Hepatic stellate cell (primary cell): ENCODE measurements at places on chromosomes 13 and 19.

GRCh38 chr19:10687518-10688288, 13.5 kb upstream of the QTRT1 start:
- DNase-seq: no peak

GRCh38 chr13:48954081-48954480, 21.6 kb upstream of the FNDC3A start:
- DNase-seq: no peak

DNA sequence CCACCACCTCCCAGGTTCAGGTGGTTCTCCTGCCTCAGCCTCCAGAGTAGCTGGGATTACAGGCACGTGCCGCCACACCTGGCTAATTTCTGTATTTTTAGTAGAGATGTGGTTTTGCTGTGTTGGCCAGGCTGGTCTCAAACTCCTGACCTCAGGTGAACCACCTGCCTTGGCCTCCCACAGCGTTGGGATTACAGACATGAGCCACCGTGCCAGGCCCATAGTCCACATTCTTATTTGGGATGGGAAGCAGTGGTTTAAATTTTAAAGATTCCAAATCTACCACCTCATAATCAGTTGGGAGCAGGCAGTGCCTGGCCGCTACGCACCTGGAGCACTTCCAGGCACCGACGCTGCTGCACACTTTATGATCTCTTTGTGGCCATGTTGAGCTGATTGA, 160.6 kb upstream of the SOX1 start:
- DNase-seq: no peak

GRCh38 chr13:21528616-21529015, 69.5 kb upstream of the ZDHHC20 start:
- peak; percentile 52 for DNase-seq

GRCh38 chr13:95155093-95155492, 146.2 kb downstream of the ABCC4 start:
- no peak for DNase-seq

GRCh38 chr13:74110053-74110452, 24.2 kb downstream of the KLF12 start:
- no peak for DNase-seq

DNA sequence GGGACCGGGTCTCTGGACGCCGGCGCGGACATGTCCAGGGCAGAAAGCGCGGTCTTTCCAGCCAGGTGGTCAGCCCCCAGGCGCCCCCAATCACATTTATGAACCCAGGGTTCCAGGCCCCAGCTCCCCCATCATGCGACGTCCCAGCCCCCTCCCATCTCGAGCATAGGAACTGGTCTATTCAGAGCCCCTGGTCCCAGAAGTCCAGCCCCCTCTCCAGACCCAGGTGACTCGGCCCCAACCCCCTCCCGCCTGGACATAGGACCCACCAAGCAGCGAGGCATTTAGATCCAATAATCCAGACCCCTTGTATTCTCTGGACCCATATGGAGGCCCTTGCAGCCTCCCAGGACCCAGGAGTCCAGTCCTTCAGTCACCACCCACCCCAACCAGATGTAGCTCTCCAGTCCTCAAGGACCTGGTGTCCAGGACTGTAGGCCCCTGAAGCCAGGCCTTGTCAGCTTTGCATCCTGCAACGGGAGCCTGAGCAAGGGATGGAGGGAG, 501 bp downstream of the APLP1 start:
- DNase-seq: no peak

- no peak for DNase-seq
Measured at GRCh38 chr13:77696006-77696878, 1.2 kb upstream of the SLAIN1 start.

DNA sequence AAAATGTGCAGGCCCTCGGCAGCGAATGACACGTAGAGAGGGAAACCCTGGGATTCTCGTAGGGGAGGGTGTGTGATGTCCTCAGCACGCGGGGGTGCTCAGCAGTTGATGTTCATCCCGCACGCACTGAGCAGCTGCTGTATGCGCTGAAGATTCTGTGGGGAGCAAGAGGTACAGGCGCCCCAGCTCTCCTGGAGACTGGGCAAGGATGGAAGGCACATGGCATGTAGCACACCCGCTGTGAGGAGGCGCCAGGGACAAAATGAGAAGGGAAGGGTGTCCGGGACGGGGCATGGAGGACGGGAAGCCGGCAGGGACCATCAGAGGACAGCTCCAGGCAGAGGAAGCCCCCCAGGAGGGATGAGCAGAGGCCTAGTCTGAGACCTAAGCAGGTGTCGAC, 15.4 kb downstream of the ATP11A start:
- no peak for DNase-seq

DNA sequence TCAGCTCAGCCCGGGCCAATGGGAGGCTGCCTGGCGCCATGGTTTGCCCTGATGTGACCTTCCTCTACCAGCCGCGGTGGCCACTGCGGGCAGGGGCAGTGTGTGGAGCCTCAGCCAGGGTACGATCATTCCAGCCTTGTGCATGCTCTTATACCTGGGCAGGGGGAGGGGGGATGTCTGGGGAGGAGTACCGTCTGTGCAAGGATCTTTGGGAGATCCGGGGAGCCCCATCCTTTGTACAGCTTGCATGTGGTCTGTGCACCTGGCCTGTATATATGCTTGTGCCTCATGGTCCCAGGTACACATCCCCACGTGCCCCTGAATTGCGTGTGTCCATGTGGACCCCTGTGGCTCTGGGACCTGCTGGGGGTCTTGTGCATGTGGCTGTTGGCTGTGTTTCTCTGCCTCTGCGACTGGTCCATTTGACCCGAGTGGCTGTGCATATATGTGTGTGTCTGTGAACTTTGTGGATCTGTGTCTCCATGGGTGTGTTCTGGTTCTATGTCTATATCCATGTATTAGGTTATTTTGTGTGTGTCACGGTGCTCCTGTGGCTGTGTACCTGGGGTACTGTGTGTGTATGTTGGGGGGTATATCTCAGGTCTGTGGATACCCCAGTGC, 12.8 kb upstream of the NANOS3 start:
- DNase-seq: no peak

DNA sequence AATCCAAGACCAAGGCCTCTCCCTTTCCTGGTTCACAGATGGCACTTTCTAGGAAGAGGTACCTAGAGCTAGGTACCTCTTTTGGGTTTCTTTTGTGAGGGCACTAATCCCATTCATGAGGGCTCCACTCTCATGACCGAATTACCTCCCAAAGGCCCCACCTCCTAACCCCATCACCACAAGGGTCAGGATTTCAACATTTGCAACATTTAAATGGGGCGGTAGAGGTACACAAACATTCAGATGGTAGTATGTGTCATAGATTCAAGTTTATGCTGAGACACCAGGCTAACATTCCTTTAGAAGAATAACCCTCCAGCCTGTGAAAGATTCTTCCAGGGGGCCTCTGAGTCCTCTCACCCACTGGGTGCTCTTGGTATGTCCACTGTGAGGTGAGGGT, 116.3 kb downstream of the FOXO1 start:
- DNase-seq: no peak

DNA sequence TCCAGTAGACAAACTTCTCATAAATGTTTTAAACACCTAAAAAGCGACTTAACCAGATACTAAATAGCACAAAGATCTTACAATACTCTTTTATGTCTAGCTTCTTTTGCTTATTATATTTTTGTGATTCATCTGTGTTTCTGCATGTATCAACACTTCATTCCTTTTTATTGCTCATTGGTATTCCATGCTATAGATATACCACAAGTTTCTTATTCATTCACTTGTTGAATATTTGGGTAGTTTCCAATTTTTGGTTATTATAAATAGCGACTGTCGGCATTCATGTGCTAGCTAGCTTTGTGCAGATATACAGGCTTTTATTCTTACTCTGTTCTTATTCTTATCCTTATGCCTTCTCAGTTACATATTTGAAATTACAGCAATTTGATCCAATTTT, 50.0 kb upstream of the RGCC start:
- no peak for DNase-seq

DNA sequence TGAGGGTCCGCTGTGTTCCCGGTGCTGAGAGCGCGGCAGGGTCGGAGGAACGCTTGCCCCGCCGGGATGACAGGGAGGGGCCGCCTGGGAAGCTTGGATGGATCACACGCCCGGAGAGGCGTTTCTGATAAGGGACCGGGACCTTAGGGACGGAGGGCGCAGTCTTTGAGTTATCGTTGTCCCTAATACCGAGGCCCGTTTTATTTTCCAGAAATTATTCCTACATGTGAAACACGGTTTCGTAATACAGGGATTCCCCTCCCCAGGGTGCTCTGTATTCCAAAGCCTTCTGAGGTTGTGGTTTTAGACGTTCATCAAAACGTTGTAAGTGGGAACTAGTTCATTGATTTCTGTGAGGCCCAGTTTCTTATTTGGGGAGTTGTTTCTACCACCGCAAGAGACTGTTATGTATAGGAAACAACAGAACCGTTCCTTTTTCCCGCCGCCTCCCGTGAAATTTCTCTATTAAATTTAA, 752 bp downstream of the PDCD5 start:
- DNase-seq: peak; percentile 21

DNA sequence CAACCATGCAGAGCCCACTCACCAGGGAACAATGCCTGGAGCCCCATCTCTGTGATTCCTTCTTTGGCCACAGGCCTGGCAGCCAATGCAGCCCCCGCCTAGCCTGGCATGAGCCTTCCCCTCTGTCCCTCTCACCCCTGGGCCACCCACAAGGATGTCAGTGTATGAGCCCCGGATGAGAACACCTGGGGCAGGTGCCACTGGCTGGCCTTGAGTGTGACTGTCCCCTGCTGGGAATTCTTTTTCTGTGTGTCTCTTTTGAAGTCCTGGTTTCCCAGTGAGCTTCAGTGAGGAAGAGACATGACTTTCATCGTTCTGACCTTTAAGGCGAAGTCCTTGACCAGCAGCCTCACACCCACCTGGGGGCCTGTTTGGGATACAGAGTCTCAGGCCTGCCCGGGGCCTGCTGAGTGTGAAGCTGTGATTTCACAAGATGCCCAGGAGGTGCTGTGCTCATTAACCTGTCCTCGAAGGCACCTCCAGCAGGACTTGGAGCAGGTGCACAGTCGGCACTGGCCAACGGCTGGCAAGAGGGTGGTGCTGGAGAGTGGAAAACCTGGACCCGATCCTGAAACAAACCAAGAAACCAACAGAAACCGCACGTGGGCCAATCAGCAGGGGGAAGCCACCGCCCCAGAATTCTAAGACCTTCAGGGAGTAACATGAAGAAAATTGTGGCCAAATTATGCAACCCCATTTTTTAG, 27.4 kb upstream of the SPACA7 start:
- no peak for DNase-seq

DNA sequence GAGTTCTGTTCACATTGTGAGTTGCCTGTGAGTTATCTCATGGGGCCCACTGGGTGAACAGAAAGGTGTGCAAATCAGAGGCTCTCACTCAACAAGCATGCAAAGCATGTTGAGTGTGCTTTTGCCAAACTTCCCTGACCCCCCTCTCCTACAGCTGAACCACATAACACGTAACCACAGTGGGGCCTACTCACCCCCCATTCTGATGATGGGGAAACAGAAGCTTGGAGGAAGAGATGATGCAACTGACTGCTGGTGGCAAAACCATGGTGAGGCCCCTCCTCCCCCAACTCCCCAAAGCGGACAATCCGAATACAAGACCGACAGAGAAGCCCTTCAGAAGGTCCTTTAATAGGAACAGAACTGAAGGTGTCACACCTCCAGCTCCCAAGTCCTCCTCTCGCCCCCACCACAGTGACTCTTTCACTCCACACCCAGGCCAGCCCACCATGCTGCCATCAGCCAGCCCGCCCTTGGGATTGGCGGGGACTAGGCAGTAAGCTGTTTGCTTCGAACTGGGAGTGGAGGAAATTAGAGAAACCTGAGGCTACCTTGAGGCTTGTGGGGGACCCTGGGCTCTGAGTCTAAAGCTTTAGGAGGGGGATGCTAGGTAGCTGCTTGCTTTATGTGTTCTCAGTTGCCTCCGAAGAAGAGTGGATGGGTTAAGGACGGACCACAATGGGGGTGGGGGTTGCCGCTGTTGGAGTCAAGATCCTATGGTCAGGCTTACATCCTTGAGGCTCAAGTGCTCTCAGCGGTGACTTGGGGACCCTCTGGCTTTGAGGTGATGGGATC, 3.8 kb downstream of the ZNF784 start:
- DNase-seq: no peak

GRCh38 chr19:8641908-8642547, 11.6 kb downstream of the NFILZ start:
- peak; percentile 68 for DNase-seq

GRCh38 chr19:17539238-17540117, 16.0 kb upstream of the COLGALT1 start:
- DNase-seq: peak; percentile 96

DNA sequence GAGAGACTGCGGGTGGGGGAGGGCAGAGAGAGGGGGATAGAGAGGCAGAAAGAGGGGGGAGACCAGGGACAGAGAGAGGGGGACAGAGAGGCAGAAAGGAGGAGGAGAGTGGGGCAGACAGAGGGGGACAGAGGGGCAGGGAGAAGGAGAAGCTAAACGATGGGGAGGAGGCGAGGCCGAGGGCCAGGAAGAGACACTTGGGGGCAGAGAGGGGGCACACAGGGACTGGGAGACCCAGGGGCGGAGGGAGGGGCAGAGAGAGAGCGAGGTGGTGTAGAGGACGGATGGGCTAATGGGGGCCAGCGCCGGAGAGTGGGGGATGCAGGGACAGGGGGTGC, 666 bp downstream of the MEIS3 start:
- DNase-seq: no peak

GRCh38 chr13:76499891-76500290, 386.3 kb downstream of the KCTD12 start:
- DNase-seq: no peak

DNA sequence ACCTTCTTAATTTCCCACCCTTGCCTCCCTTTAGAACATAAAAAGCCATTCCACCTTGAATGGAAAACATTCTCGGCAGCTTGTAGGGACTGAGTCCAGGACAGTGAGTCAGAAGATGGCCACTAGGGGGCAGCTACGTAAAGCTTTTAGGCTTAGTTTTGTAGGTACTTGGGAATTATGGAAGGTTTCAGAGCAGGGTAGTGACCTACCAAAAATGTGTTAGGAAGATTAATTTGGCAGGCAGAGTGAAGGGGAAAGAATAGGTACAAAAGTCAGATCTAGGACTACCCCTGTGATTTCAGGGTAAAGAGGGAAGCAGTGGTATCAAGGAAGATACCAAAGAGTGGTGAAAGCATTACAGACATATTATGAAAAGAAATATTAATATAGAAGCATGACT, 198.4 kb downstream of the NDFIP2 start:
- peak; percentile 6 for DNase-seq

- no peak for DNase-seq
Measured at GRCh38 chr13:23805821-23806220, 83.4 kb downstream of the MIPEP start.

DNA sequence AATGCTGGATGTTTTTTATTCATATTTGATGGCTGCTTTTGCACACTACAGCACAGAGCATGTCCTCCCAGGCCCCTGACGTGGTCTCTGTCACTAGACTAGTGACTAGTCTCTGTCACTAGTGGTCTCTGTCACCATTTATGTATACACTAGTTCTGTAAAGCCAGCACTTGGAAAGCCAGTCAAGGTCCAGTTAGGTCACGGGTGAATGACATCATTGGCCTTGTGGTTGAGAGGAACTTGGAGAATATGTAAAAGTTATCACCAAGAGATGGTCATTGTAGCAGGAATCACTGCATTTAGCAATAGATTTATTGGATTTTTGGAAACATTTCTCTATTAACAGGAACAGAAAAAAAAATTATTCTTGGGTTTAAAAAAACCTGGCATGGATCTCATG, 72.9 kb downstream of the SHISA2 start:
- DNase-seq: no peak
